ENCODE measurements at places on chromosomes 1 and 21. TPM values are rescaled to one million over a fixed set of nuclear protein-coding genes. Genes with fewer than 3 reads are reported as not detected.

DNA sequence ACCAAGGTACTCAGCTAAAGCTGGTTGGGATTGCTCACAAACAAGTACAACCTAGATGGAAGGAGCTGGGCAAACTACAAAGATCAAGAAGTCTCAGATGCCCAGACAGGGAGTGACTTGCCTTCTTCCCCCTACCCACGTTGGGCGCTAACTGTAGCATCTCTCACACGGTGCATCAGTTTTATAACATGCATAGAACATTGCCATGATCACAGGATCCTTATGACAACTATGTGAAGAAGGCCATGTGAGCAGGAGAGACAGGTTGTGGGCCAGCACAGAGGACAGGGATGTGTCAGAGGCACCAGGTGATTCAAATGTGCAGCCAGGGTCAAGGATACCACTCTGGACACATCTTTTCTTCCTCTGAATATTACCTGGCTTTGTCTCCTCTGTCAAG is 28.3 kb upstream of the CYP4B1 start:
- H3K36me3 ChIP-seq = no peaks in the 10 kb centered on the region
- no peak overlapping the region for H3K27ac ChIP-seq
- H3K4me1 ChIP-seq = peaks cover 12% of the 10 kb centered on the region
- DNase-seq = no peak
- no peak overlapping the region for H3K4me3 ChIP-seq

DNA sequence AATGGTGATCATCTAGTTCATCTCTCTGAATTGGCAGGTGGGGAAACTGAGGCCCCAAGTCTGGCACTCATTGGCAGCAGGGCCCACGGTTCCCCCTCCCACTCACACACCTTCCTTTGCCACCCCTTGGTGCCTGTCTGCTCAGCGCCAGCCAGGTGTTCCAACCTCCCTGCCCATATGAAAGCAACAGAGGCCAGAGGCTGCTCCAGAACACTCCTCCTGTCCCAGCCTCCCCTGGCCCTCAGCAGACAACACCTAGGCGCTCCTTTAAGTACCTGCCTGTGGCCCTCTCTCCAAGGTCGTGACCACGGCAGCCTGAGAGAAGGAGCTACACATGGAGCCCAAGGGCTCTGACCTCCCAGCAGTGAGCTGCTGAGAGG is 362.3 kb upstream of the VAMP3 start:
- H3K36me3 ChIP-seq = no peaks in the 10 kb centered on the region
- H3K4me3 ChIP-seq = no peak overlapping the region
- peaks cover 5% of the 10 kb centered on the region for H3K27me3 ChIP-seq
- H3K27ac ChIP-seq = no peak overlapping the region

GRCh38 chr1:209547626-209548025 is 35.9 kb upstream of the CAMK1G start:
- no peaks in the 10 kb centered on the region for H3K27me3 ChIP-seq
- DNase-seq = no peak
- H3K27ac ChIP-seq = no peak overlapping the region
- H3K36me3 ChIP-seq = no peaks in the 10 kb centered on the region

DNA sequence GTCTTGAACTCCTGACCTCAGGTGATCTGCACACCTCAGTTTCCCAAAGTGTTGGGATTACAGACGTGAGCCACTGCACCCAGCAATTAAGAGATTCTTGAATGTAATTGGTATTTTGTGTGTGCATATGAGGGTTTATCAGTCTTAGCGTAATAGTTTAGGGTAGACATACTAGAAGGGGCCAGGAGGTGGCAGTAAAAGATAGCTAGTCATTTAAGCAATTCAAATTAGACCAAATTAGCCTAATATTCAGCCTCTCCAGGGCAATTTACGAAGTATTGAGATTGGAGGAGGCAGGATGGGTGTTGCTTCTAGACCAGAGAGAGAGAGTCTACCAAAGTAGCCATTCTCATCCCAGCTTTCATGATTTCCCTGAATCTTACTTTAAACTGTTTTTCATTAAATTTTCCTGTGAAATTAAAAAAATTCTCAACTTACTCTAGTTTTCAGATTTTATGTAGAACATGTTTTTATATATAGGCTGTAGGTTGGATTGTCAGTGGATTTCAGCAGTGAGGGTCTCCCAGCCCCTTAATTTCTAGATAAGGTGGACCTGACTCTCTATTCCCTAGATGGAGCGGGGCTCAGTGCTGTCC is 119.7 kb downstream of the HHAT start:
- peak; percentile 37 for DNase-seq
- no peaks in the 10 kb centered on the region for H3K27me3 ChIP-seq
- H3K36me3 ChIP-seq = no peaks in the 10 kb centered on the region

CRNN gene
- total RNA-seq = not detected

HPDL gene
- total RNA-seq = 12.7 TPM

All from PC-9 (cell line).